ENCODE measurements at places on chromosomes 2 and 18.
A peak's percentile ranks its signal among the peaks of the same experiment; 100 is the strongest.

DNA sequence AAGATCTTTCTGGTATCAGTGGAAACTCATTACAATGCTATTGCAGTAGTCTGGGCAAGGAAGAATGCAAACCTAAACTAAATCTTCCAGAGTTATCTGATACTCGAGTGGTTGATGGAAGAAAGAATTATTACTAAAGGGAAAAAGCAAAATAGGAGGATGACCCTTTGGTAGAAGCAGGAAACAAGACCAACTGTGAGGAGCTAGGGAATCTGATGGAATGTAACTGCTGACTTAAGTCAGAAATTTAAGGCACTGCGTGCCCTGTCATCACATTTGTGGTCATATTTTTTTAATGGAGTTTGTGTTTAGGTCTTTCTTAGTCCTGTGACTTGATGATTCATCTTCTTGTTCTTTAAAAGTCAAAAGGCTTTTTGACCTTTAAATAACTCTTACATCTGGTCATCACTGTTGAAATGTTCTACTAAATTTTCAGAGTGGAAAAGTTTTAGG, 36.5 kb upstream of the ARMC9 start:
- DNase-seq: peak; percentile 36

GRCh38 chr2:102072741-102073140, 69.8 kb upstream of the IL1R1 start:
- DNase-seq: no peak

- DNase-seq: no peak
Observed at GRCh38 chr2:68344031-68344430, 21.1 kb upstream of the PLEK start.

- DNase-seq: no peak
Observed at GRCh38 chr18:31497836-31498573, at the start of gene DSG2. Gene DSG2, plus strand, starts transcription at chr18:31498177. Its CDS starts 75 bp downstream, at chr18:31498252.

GRCh38 chr2:16660114-16660513, 5.5 kb downstream of the CYRIA start:
- DNase-seq: no peak

DNA sequence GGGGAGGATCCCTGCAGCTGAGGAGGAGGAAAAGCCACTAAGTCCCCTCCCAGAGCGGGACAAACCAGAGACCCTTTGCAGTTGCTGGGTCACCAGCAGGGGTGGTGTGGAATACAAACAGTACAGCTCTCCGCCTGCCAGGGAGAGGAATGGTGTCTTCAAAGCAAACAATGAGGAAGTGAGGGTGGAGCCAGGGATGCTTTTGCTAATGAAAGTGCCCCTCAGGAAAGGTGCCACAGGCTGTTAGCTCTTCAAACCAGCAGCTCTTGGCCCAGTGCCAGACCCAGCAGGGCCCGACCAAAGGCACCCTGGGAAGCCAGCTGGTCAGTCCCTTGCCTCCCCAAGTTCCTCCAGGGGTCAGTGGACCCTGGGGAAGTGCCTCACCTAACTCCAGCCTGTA, 102.8 kb downstream of the HIBCH start:
- no peak for DNase-seq

DNA sequence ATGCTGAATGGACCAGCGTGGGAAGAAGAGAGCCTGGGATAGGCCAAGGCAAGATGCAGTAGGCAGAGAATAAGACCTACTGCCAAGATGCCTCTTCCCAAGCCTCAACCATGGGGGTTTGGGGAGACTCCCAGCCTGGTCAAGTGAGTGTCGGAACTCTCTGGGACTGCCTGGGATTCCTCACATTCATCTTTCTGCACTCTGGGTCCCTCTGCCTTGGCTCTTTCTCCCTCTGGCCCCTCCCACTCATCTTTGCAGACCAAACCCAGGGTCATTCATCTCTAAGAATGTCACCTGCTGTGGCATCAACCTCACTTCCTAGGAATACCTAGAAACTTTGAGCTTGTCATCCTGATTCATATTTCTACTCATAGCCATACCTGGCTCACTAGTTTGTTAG, 211.3 kb upstream of the HNRNPA3 start:
- no peak for DNase-seq

DNA sequence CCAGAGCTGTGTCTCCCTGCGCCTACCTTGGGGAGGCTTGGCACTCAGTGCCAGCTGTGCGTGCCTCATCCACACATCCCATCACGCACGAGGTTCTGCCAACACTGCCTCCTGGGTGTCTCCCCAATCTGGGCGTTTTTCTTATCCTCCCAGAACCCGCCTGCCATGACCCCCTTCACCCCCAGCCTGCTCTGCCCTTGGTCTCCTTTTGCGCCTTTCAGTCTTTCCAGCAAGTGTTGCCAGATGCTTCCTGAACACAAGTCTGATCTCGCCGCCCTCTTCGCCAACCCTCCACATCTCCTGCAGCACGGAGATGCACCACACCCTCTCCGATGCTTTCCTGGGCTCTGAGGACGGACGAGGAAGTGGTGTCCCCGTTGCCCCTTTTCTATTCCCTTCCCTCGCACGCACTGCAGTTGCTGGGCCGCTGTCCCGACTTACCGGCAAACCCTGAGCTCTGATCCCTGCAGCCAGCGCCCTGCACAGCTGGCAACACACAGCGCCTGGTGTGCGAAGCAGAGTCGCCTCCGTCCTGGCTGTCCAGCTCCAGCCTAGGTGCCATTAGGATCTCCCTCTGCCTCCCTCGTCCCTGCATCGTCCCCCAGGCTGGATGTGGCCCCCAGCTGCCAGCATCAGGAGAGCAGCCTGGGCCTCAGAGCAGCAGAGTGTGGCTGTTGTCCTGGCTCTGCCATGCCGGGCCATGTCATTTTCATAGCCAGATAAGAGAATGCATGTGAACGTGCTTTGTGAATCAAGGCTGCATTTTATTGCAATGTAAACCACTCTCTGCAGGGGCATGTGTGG, 22.6 kb upstream of the ALLC start:
- no peak for DNase-seq

DNA sequence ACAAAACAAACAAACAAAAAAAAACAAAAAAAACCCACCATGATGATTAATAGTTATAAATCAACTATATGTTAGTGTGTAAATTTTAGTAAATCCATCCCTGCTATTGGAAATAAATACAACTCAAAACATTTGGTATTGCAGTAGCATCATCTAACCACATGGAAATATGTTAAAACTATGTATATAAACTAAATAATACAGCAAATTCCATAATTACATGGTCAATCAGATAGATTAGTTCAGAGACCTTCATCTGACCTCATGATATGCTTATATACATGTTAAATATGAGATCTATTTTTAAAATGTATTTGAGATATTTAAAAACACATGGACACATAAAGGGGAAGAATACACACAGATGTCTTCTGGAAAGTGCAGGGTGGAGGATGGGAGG, 384.2 kb downstream of the TMX3 start:
- no peak for DNase-seq
